ENCODE measurements at places on chromosomes 3 and 15.

DNA sequence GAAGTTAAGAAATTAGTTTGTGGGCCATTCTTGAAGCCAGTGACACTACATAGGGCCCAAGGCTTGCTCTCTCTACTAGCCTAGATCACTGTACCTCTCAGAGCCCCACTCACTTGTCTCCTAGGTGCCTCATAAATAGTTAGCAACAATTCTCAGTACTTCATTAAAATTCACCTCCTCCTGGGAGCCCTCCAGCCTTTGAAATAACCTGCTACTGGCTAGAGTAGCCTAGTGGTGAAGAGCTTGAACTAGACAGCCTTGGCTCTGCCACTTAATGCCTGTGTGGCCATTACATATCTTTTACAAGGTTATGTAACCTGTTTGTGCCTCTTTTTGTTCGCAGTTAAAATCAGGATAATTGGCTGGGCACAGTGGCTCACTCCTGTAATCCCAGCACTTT lies 89.3 kb downstream of the UBE2E2 start:
- no peak for DNase-seq

GRCh38 chr3:4936982-4937614 lies 42.1 kb upstream of the BHLHE40 start:
- DNase-seq = no peak

GRCh38 chr3:59567661-59568060 lies 517.8 kb upstream of the CFAP20DC start:
- DNase-seq = no peak

DNA sequence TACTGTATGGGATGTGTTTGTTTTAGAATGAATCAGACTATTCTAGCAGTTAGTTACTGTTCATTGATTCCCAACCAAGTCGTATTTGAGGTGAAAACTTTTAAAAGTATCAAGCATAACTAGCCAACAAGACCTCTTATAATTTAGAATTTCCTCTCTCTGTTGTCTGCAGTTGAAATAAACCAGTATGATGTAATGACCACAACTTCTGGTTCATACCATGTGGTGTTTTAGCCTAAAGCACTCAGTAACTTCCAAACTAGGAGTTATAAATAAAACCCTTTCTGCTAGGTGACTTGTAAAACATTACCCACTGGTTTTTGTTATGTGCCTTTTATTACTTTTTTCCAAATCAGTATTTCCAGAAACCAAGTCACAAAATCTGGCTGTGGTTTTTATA lies 19.8 kb upstream of the P2RY12 start:
- no peak for DNase-seq

DNA sequence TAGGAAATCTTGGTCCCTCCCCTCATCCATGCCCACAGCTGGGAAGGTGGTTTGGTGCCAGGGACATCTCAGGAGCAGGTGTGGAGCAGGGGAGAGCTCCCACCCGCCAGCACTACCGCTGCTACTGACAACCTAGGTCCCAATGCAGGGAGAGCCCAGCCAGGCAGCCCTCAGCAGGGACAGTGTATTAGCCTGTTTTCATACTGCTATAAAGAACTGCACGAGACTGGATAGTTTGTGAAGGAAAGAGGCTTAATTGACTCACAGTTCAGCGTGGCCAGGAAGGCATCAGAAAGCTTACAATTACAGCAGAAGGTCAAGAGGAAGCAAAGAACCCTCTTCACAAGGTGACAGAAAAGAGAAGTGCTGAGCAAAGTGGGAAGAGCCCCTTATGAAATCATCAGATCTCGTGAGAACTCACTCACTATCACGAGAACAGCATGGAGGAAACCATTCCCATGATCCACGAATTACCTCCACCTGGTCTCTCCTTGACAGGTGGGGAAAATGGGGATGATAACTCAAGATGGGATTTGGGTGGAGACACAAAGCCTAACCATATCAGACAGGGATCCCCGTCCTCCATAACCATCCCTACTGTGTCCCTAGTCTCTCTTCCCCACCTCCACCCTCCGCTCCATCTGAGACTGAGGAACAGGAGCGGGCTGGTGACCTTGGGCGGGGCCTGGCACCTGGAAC lies 218.6 kb downstream of the TBC1D2B start:
- no peak for DNase-seq

GRCh38 chr15:69861331-69862171 lies 236.2 kb downstream of the TLE3 start:
- no peak for DNase-seq

GRCh38 chr15:47504624-47505256 lies 212.6 kb upstream of the SEMA6D start:
- no peak for DNase-seq

- no peak for DNase-seq
Measured at GRCh38 chr3:48369693-48370332, 2.2 kb upstream of the FBXW12 start.

DNA sequence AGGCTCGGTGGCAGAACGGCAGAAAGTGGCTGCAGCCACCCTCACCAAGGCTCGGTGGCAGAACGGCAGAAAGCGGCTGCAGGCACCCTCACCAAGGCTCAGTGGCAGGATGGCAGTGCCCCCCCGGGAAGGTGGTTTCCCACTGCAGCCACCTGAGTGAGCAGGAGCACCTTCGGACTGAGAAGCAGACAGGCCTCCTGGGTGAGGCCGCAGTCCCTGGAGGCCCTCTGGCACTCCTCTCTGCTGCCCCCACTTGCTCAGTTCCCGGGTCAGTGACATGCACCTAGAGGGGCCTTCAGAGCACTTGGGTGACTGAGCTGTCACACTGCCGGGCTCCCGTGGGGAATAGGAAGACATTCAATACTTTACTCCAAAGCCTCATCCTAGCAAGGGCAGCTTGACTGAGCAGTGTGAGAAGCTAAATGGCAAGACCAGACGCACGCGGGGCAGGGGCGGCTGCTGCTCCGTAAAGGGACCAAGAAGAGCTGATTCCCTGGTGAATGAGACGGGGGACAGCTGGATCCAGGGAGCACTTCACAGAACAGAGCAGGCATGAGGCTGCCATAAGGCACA lies 62.7 kb downstream of the PCSK6 start:
- DNase-seq = no peak

GRCh38 chr3:32123620-32124019 lies 17.2 kb downstream of the GPD1L start:
- no peak for DNase-seq

DNA sequence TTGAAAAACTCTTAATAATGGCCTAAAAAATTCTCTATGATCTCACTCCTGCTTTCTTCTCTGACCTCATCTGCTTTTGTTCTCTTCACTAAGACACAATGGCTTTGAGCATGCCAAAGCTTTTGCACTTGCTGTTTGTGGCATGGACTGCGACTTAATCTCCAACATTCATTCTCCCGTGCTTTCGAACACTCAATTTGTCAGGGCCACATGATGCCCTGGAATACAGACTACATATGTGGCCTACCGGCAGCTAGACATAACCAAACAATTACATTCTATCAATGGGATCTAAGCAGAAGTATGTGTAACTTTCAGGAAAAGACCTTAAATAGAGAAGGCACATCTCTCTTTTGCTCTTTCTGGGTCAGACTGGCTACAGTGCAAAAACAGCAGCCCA lies 506.5 kb downstream of the MAGI1 start:
- DNase-seq = no peak
